Renal cortex interstitium (tissue), 15 donors: ENCODE measurements at places on chromosomes 7 and 10.

- DNase-seq = no peak
Measured at GRCh38 chr10:47332371-47332770, 10.1 kb downstream of the GDF2 start.

GRCh38 chr10:114343623-114344505, 60.4 kb downstream of the AFAP1L2 start:
- DNase-seq = no peak

- DNase-seq = no peak
Measured at GRCh38 chr10:129305046-129305445, 162.0 kb upstream of the MGMT start.

DNA sequence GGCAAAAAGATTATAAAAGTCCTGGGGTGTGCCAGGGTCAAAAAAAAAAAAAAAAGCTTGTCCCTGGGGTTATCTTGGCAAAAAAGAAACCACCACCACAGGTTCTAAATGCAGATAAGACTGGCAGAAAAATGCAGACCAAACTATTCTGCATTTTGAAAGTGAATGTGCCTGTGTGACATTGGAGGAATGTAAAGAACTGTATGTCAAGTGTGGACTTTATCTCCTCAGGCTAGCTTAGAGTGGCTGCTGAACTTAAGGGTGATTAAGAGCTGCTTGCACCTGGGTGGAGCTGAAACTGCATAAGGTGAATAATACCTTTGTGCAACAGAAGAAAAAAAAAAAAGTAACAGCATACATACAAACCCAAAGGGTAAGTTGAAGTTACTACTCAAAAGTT, 1.3 kb upstream of the NAPEPLD start:
- no peak for DNase-seq

GRCh38 chr7:46011501-46011900, 90.4 kb upstream of the IGFBP3 start:
- DNase-seq = no peak

DNA sequence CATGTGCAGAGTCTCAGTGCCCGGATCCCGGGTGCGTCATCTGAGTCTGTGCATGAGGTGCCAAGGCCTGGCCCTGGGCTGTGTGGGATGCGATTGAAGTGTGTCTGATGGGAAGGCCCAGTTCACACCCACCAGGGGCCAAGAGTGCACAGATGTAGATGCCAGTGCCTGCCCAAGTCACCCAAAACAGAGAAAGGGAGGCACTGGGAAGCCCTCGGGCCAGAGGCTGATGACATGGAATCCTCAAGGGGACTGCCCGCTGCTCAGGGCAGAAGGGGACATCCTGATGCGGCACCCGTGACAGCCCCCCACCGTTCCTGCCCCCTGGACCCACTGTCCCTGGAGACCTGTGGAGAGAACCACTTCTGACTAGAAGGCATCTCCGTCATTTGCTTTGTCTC, 72.2 kb upstream of the ZNF479 start:
- DNase-seq = no peak

GRCh38 chr7:131249003-131249402, 78.7 kb upstream of the MKLN1 start:
- DNase-seq = no peak

DNA sequence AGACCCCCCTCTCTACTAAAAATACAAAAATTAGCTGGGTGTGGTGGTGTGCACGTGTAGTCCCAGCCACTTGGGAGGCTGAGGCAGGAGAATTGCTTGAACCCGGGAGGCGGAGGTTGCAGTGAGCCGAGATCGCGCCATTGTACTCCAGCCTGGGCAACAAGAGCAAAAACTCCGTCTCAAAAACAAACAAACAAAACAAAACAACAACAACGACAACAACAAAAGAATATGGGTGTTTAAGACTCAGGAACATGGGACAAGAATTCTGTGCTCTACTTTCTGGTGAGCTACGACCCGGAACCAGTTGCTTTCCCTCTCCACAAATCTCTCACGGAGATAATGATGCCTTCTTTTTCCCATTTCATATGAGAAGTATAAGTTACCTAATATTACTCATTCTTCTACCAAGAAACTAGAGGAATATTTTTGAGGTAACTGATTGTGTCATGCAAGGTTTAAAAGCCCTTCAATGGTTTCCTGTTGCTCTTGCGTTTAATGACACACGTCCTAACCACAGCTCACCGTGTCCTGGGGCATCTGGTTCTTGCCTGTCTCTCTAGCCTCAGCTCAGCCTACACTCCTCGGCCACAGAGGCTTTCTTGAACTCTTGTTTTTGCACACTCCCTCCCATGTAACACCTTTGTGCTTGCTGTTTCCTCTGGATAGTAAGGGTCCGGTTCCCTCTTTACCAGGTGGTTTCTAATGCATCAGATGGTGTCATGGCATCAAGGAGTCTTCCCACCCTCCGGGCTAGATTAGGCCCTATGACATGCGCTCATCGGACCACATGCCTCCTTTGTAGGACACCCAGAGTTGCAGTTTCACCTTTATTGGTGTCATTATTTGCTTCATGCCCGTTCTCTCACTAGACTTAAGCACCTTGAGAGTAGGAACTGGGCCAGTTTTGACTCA, 67.5 kb downstream of the PFKFB3 start:
- DNase-seq = no peak

GRCh38 chr10:59060852-59061251, 115.6 kb upstream of the PHYHIPL start:
- DNase-seq = no peak

DNA sequence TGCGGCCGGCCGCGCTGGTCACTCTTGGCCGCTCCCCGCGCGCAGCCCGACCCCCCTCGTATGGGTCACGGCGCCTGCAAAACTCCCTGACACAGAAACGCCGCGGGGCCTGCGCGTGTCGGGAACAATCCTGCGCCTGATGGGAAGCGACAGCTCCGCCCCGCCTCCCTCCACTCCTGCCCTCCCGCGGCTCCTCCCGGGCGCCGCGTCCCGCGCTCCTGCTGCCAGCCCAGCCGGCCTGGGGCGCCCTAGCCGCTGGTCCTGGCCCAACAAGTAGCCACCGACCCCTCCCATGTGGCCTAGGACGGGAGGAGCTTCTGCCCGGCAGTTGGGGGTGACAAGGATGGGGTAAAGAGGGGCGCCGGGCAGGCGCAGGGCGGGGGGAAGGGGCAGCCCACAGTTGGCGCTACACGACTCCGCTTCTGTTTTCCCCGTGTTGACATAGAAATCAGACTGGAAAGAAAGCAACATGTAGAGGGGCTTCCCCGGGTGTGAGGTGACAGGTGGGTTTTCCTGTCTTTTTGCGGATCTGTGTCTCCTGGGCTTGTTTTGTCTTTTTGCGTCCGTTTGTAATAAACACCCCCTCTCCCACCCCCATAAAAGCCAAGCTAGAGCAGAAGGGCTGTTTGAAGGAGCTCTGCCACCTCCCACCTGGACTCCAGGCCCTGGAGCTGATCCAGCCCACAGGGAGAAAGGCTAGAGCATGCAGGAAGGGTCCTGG, 35.1 kb upstream of the PAX2 start:
- no peak for DNase-seq

DNA sequence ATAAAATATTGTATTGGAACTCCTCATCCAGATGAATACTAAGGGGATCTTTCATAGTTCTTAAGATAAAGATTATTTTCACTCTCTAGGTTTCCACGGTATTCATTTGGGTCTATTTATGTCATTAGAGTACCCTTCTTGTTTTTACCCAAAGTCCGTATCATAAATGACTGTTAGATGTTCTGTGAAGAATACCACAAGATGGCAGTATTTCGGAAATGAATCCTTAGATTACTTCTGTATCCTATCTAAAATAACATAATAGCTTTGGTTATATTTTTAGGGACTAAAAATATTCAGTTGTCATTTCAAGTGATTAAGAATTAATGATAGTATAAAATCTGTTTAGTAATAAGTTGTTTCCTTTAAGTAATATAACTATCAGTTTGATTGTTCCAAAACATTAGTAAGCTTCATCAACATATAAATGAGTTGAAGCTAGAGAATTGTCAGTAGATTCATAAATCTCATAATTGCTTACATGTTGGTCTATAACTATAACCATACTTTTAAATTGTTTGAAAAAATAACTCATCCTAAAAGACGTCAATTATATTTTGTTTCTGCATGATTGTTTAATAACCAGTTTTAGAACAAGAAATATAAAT, 337.5 kb upstream of the KCND2 start:
- DNase-seq = peak; percentile 12

- no peak for DNase-seq
Measured at GRCh38 chr10:37582237-37582636, 275.2 kb downstream of the ZNF248 start.

GRCh38 chr10:29731760-29732159, 97.0 kb upstream of the SVIL start:
- no peak for DNase-seq

DNA sequence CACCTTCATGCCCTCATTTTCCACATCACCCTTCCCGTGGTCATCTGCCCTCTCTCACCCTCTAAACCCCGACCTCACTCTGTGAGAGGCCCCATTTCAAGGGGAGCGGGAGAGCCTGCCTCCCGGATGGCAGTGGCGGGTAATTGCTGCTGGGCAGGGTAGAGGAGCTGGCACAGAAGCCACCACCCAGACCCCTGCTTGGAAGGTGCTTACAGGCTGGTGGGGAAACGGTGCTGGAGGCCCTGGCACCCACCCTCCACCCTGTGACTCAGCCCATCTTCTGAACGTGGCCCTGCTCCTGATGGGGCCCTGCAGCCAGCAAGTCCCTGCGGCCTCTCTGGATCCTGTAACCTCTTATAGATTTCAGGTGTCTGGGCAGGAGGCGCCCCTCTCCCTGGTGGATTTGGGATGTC, 10.6 kb upstream of the PWWP2B start:
- DNase-seq = no peak

- DNase-seq = no peak
Measured at GRCh38 chr7:148871030-148871429, 13.1 kb downstream of the EZH2 start.

GRCh38 chr10:118584181-118584954, 11.1 kb downstream of the PRLHR start:
- no peak for DNase-seq

GRCh38 chr10:121244818-121245217, 353.4 kb downstream of the FGFR2 start:
- DNase-seq = peak; percentile 50

- no peak for DNase-seq
Measured at GRCh38 chr7:111074071-111074747, 16.7 kb upstream of the LRRN3 start.

DNA sequence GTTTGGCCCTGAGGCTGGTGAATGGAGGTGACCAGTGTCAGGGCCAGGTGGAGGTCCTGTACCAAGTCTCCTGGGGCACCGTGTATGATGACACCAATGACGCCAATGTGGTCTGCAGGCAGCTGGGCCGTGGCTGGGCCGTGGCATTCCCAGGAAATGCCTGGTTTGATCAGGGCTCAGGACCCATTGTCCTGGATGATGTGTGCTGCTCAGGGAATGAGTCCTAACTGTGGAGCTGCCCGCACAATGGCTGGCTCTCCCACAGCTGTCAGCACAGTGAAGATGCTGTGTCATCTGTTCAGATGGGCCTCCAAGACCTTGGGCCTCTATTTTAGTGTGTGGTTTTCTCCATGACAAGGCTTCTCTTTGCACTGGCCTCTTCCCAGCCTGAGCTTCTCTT, 64.0 kb downstream of the DMBT1 start:
- no peak for DNase-seq

- DNase-seq = no peak
Measured at GRCh38 chr7:142646386-142647140, 102.7 kb upstream of the PRSS1 start.

DNA sequence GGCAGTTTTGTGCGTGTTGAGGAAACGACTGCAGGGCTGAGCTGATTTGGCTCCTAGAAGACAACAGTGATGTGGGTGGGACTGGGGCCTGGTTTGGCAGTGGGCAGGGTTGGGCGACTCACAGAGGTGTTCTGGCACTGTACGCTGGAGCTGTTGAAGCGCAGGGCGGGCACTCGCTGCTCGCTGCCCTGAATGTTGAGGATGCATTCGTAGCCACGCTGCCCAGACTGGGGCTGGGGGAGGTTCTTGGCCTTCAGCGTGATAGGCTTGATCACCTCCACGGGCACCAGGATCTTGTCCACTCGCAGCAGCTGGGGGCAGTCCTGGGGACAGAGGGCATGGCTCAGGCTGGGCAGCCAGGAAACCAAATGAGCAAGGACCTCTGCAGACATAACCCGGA, 365.4 kb downstream of the PLXNA4 start:
- DNase-seq = no peak

DNA sequence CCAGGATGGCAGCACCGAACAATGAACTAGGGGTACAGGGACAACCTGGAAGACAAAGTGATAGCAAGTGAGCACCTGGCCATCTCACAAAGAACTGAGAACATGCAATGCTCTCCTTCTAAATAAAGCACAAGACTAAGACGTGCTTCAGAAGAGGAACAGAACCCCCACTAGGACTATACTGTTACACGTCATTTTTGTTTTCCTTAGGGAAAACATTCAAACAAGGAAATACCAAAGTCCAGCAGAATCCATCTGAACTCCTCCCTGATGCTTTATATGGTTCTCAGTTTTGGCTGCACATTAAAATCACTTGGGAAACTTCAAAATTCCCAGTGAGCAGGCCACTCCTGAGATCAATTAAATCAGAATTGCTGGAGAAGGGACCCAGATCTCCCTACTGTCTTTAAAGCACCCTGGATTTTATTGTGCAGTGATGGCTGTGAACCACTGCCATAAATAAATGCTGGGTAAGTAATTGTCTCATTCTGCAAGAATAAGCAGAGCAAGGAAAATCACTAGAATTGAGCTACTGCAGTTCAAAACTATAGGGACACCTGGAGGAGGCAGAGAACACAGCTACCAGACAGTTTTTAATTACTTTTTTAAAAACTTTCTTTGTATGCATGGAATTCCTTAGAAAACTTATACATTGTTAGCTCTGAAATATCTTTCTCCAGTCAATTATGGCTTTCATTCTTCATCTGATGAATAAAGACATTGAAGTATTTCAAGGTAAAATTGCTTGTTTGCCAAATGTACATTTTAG, 866.5 kb upstream of the GHITM start:
- no peak for DNase-seq

DNA sequence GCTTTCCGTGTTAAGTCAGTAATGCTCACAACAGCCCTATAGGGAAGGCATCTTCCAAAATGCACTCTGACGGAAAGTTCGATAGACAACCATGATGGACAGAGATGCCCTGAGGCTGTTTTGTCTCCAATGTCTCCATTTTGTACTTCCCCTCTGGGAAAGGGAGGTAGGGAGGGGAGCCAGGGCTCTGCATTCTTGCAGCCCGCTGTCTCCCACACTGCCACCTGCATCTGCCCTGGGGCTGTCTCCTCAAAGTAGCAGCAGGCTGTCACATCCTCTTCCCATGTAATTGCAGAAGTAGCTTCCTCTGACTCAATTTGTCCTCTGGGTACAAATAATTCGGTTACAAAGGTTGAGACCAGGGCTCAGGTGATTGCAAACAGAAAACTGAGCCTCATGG, 131.4 kb downstream of the GPAM start:
- DNase-seq = no peak

- DNase-seq = no peak
Measured at GRCh38 chr7:81604808-81605174, 165.1 kb downstream of the HGF start.

DNA sequence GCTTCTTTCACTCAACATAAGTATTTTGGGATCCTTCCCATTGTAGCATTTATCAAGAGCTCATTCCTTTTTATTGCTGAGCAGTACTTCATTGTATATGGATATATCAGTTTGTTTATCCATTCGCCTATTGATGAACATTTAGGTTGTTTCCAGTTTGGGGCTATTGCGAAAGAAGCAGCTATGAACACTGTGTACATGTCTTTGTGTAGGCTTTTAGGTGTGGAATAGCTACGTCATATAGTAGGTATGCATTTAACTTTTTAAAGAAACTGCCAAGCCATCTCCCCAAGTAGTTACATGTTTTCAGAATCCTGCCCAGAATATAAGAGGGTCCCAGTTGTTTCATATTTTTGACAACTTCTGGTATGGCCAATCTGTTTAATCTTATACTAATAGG, 468.1 kb downstream of the IPMK start:
- DNase-seq = no peak

GRCh38 chr7:65746398-65746669, 126.5 kb upstream of the VKORC1L1 start:
- no peak for DNase-seq
